ENCODE measurements at places on chromosomes 7 and 10. TPM values are rescaled to one million over a fixed set of nuclear protein-coding genes. Genes with fewer than 3 reads are reported as not detected.

NOD1 gene
- total RNA-seq = 18.1 TPM

DNA sequence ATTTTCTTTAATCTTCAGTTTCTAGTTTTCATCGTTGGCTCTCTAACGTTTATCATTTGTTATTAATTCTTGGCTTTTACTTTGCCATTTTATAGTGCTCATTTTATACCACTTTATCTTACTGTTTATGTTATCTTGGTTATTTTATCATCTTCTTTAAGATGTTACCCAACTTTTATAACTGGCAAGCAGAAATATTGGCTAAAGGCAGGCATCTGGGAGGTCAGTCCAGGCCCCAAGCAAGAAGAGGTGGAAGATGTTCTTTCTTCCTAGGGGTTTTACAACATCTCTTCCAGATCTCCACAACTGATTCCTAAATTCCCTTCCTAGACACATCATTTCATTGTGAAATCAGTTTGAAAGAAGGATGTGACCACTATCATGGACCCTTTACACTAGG is 208.1 kb downstream of the AHR start:
- DNase-seq = no peak

DNA sequence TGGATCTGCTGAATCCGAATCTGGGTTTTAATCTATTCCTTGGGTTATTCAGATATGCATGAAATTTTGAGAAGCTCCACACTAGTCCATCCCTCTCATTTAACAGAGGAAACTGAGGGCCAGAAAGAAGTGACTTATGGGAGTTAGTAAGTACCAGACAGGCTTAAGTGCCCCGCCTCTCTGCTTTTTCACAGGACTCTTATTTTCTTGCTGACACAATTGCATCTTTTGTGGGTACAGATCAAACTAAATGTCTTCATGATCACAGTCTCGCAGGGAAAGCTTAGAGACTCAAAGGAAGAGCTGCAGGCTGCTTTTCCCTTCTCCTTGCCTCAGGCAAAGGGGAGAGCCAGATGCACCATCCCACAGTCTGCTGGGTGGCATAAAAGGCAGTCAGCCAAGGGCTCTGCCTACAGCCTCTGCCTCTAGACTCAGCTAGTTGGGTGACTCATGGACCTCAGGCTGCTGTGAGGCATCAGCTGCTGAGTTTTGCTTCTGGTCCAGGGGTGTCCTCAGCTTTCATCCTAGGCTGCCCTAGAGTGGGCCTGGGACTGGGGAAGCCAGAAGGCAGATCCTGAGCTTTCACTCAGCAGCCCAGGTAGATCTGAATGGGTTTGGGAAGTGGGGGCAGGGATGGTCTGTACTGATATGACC is 11.6 kb downstream of the GOLGA7B start:
- no peak for DNase-seq

- no peak for DNase-seq
Observed at GRCh38 chr7:81339946-81340345, 421.1 kb upstream of the SEMA3C start.
